ENCODE measurements at places on chromosomes 7 and 10.

DNA sequence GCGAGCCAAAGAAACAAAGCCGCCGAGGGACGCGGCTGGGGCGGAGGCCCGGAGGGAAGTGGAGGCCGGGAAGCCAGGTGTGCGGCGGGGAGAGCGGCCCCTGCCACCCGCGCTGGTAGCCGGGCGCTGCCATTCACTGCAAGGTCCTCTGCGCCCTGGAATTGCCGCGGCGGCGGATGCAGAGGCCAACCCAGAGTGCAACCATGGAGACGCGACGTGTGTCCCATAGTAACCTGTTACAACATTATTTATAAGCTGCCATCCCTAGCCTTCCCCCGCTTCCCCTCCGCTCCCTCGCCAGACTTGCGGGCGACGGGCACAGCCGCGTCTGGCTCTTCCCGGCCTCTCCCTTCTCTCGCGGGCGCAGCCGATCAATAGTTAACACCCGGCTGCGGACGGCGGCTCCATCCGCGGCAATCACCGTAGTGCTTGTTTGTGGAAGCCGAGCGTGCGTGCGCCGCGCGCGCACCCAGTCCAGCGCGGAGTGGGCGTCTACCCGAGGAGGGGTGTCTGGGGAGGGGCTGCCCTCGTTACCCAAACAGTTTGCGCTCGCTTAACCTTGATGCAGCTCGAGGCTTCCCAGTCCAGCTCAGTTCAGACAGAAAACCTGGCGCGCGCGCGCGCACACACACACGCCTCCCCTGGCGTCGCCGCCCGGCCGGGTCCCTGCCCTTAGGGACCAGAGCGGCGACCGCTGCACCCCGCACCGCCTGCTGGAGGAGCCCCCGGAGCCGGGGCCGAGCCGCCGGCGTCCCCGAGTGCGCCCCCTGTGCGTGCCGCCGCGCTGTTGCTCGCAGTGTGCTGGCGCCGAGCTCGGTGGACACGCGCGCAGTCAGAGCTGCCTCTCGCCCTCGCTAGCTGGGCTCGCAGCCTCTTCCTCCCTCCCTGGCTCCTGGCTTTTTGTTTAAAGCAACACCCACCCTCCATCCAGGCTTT, 165.4 kb upstream of the DPP6 start:
- peak; percentile 80 for DNase-seq

DNA sequence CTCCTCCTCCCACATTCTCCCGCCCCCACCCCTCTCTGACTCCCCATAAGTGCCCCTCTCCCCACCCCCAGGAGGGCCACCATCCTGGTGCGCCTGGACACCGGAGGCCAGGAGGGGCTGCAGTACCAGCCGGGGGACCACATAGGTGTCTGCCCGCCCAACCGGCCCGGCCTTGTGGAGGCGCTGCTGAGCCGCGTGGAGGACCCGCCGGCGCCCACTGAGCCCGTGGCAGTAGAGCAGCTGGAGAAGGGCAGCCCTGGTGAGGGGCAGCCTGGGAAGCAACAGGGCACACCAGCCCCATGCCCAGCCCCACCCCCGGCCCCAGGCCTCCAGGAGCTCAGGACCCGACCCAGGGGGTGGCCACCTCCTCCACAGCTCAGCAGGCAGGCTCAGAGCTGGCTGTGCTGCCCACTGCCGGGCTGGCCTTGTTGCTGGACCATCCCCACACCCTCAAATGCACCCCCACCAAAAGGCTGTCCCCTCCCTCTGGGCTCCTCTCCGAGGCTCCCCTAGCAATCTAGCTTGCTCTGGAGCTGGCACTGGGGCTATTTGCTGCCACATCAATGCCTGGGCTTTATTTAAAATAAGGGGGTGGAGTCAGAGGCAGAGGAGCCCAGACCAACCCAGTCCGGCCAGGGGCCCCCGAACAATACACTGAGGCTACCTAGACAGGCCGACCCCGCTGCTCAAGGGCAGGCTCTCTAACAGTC, 14.8 kb downstream of the ATG9B start:
- no peak for DNase-seq

- no peak for DNase-seq
Observed at GRCh38 chr7:20862554-20862953, 75.9 kb upstream of the SP8 start.

GRCh38 chr10:75068523-75068922, 42.9 kb upstream of the SAMD8 start:
- DNase-seq = no peak

Measured in muscle of back (tissue), 13 donors.